ENCODE measurements at places on chromosomes 13 and 19.

DNA sequence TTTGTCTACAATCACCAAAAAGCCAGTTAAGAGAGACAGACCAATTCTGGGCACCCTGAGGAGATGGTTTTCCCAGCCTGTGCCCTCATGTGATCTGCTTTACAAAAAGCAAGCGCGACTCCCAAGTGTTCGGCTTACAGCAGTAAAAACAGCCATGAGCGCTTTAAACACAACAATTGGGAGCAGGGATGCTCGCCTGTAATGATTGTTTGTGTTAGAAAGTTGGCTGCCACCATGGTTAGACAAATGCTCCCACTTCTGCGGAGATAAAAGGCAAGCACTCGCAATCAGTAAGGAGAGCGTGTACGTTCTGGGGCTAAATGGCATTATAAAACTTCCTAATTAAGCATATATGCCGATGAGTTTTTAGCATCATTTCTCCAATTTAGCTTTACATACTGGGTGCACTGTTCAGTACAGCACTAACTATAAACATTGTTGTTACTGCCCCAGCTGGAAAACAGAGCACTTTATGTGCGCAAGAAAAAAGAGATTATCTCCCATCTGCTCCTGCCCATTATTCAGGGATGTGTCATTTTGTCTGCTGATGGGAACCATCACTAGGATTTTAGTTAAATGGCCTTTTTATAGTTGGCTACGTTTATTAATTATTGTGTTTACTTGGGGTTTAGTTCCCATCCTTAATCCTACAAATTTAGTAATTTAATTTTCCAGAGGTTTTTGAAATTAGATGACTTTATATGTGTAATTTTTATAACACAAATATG lies 309.3 kb upstream of the MAB21L1 start:
- DNase-seq: no peak

GRCh38 chr13:44350775-44351504 lies 22.7 kb upstream of the SERP2 start:
- no peak for DNase-seq

- no peak for DNase-seq
Observed at GRCh38 chr19:28694812-28695211, 518.1 kb downstream of the UQCRFS1 start.

- DNase-seq: no peak
Observed at GRCh38 chr13:113923376-113924063, 50.4 kb downstream of the C13orf46 start.

GRCh38 chr13:44359983-44360375 lies 13.6 kb upstream of the SERP2 start:
- no peak for DNase-seq

- DNase-seq: peak; percentile 60
Observed at GRCh38 chr13:47337781-47338507, 441.1 kb upstream of the HTR2A start.
